ENCODE measurements at places on chromosomes 2 and 18. TPM values are rescaled to one million over a fixed set of nuclear protein-coding genes. Genes with fewer than 3 reads are reported as not detected.

DNA sequence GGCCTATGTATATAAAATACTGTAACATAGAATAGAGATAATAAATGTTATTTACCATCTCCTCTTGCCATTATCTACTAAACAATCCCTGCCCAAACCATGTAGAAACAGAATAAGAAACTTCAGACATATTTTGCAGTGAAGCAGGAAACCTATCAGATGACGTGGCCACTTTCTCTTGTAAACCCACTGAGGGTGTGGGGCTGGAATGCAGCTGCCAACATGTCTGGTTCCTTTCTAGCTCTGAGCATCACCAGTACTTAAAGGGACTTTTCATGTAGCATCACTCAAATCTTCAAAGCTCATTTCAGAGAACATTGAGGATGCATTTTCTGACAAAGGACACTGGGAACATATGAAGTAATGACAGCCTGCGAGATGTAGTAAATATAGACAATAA lies 251.8 kb downstream of the LPIN1 start:
- no peak for DNase-seq

DNA sequence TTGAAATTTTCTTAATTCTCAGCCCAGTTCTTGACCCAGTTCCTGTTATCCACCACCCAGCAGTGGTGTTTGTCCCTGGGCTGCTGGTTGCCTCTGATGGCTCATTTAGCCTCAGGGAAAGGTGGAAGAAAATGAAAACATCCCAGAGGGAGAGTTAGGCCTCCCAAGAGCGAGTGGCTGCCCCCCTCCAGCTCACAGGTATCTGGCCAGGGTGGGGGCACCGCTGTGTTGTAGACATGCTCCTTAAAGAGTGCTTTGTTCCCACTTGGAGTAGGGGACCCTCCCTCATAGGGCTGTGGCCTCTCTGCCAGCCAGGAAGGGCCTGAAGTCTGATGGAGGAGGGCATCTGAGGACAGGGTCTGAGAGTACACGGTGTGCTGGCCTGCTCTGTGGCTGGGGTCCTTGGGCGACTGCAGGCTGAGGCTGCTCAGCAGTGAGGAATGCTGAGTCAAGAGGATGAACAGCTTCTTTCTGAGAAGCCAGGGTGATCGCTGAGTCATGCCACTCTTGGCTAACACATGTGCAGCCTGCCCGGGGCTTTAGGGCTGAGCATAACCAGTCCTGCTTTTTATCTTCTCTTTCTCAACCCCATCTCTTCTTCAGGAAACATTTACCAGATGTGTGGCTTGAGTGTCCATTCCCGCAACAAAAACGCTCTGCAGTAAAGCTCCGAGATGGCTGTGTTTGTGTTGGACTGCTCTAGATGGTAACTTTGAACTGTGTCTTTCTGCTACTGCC lies 72.3 kb downstream of the IL1R2 start:
- DNase-seq, result peak; percentile 6

- DNase-seq, result no peak
These were observed 86.8 kb downstream of the SPRED2 start for GRCh38 chr2:65345631-65346030.

- DNase-seq, result no peak
These were observed 116.9 kb downstream of the ALPK2 start for GRCh38 chr18:58511897-58512581.

DNA sequence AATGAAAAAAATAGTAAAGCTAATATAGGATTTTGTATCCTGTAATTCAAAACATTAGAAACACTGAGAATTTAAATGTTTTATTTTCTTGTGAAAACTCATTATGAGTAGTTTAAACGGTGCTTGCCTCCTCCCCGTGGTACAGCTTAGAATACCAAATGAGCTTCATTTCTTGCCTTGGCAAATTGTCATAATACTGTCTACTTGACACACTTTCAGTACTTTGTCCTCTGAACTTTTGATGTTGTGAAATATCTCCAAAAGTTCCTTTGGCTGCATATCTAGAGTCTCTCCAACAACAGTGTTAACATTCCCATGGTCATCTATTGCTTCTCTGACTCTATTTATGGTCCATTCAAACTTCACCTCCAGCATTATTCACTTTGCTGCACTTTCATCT lies 61.9 kb upstream of the EPB41L5 start:
- no peak for DNase-seq

GRCh38 chr2:16774091-16774490 lies 108.5 kb upstream of the CYRIA start:
- DNase-seq, result no peak

DNA sequence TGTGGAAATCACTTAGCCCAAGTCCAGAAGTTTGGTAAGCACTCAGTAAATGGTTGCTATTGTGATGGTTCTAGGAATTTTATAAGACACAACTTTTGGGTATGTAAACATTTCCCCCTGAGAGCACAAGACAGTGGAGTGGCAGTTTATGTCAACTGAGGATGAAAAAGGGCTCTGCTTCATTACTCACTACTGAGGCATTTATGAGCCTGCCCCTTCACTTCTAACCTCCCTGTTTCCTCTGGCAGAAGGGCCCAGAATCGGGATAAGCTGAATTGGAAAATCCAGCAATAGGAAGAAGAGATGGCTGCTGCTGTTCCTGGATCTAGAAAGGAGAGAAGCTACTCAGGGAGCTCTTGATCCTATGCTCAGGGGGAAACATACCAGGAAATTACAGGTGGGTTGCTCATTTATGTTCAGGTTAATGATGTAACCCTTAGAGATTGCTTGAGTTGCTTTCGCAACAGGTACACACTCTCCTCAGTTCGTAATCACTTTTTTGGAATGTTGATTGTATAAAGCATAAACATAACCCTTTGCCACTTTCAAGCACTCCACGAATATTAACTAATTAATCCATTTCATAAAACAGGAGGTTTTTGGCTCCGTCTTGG lies 46.3 kb downstream of the ADCYAP1 start:
- DNase-seq, result no peak

DNA sequence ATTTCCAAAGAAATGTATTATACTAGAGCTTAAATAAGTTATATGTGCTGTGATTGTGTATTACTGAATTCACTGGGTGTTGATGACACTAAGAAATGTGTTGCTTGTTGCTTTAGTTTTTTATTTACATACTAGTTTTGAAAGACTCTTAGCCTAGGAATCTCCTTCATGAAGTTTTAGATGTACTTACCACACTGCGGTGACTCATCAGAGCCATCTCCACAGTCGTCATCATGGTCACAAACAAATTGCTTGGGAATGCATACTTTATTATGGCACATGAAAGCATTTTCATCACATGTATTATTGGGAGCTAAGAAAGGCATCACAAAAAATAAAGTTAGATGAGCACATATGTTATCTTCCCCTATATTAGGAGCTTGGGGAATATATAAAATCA lies 1624.2 kb downstream of the LRP1B start:
- DNase-seq, result no peak

GRCh38 chr2:151947813-151948165 lies 119.6 kb upstream of the ARL5A start:
- peak; percentile 62 for DNase-seq

DNA sequence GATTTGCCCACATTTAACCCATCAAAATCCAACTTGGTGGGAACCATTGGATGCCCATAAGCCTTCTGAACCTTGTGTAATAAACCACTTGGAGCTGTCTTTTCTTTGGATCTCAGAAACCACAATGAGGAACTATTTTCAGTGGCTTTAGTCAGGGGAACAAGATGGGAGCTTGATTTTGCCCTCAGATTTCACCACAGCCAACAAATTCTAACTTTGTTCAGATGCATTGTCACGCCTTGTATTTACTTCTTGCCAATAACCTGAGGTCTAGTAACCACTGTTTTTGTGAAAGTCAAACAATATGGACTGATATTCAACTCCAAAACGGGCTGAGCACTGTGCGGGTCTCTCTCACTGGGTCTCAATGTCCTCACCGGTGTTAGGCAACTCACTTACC lies 508.2 kb downstream of the TNS1 start:
- no peak for DNase-seq

DNA sequence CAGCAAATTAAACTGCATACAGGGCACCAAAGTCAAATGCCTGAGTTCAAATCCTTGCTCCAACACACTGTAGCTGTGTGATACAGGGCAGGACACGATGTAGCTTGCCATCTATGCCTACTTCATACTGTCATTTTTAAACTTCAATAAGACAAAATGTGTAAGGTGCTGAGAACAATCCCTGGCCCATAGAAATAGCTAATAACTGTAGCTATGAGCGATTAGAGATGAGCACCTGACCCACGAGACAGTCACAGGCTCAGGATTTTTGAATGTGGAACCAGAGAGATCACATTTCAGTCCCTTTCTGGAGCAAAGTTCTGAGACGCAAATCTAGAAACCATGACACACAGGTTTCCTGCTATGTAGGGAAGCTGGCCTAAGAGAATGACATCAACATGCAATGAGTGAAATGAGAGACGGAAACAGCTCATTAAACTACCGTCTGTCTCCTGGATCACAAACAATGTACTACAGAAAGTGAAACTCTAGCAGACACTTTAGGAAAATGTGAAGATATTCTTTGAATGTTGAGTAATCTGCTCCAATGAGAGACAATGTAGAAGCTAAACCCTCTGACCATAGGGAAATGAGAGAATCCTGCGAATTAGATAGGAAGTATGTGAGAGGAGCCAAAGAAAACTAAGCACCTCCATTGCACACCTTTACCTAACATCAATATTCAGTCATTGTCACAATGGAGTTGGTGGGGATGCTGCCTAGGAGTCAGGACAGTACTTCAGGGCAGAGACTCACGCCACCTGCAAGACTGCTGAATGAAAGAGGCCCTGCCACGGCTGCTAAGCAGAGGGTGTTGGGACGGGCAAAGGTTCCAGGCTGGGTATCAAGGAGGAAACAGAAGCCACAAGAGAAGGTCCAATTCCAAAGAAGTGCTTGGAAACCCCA lies 25.5 kb downstream of the B4GALT6 start:
- DNase-seq, result no peak

GRCh38 chr2:25131567-25132298 lies 36.6 kb downstream of the POMC start:
- no peak for DNase-seq

DNA sequence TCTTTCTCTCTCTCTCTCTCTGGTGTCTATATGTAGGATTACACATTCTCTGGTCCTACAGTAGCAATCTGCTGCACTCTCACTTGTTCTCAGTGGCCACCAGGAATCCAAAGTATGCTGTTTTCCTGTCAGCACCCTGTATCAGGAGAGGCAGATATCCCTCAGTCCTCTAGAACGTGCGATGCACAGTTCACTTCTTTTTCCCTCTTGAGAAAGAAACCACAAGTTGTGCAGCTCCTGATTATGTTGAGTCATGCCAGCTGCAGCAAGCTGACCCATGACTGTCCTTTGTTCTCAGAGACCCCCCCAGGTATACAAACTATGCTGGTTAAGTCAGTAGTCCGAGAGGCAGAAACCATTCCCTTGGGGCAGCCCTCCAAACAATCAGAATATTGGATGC lies 54.6 kb downstream of the LANCL1 start:
- no peak for DNase-seq

DNA sequence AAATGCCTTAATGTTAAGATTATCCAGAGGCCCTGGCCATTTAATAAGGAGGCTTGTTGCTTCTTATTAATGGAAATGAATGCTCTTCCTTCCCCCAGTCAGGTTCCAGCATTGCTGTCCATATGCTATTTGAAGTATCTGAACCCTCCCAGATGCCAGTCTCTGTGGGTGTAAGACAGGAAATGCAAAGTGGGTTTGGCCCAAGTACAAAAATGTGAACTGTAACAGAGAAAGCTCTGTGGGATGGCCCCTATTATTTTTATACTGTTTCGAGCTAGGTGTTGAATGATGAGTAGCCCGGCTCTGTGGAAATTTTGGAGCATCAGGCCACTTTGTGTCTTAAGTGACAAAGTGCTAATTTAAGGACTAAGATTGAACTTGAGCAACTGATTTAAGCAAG lies 141.0 kb downstream of the UXS1 start:
- no peak for DNase-seq

DNA sequence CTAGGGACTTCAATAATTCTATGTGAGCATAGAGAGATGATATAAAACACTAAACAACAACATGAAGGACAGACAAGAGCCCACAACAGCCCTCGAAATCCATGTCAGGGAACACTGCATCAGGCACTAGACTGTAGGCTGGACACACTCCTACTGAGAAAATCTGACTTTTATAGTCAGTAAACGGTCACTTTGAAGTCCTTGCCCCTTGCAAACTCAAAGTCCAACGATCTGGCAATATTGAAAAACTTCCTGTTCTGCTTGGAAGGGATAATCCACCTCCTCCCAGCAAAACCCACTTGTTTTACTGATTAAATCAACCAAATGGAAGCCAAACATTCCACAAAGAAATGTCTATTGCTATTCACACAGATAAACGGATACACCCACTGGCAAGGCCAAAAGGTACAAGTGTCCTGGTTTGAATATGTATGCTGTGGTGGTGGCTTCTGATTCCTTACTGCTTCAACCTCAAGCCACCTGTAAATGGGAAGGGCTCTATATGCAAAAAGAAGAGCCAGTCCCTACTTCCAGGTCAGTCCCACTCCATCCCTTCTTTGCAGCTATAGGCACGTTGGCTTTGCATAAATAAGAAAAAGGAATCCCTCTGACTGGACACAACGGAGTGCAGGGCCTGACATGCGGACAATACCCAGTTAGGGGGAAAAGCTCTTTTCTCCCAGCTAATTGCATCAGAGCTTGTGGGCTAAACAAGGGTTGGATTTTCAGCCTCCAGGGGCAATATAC lies 56.6 kb downstream of the STK39 start:
- no peak for DNase-seq

The RAPGEF4 gene
- 45.1 TPM for total RNA-seq

The CTDP1 gene
- total RNA-seq, result 10.4 TPM

The ANO7 gene
- total RNA-seq, result 0.54 TPM

All from cerebellum (tissue), 4 donors.